Colonic mucosa (tissue), 4 donors: ENCODE measurements at places on chromosomes 1 and 21.
A peak's percentile ranks its signal among the peaks of the same experiment; 100 is the strongest.

DNA sequence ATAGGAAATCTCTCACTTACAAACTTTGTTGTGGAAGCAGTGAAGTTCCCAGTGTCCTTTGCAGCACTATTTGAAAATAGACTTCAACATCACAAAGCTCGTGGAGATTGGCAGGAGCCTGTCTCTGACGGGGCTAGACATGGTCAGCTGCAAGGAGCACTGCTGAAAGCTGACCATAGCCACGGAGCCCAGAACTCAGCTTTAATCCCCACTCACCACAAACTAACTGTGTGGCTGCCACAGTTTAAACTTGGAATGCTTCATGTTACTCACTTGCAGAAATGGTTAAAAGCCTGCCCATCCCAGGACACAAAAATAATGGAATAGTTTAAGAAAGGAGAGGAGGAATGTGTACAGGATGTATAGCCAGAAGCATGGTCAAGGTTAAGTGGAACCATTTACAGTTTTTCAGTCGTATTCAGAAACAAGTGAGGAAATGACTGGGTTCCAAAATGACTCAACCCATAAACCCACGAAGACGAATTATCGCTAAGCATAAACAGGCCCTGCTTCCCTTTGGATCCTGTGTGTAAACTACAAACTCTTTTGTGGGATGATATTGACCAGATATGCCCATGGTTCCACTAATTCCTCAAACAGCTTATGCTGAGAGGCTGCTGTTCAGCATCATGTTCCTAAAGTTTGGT lies 18.2 kb downstream of the DNALI1 start:
- no peak for DNase-seq

DNA sequence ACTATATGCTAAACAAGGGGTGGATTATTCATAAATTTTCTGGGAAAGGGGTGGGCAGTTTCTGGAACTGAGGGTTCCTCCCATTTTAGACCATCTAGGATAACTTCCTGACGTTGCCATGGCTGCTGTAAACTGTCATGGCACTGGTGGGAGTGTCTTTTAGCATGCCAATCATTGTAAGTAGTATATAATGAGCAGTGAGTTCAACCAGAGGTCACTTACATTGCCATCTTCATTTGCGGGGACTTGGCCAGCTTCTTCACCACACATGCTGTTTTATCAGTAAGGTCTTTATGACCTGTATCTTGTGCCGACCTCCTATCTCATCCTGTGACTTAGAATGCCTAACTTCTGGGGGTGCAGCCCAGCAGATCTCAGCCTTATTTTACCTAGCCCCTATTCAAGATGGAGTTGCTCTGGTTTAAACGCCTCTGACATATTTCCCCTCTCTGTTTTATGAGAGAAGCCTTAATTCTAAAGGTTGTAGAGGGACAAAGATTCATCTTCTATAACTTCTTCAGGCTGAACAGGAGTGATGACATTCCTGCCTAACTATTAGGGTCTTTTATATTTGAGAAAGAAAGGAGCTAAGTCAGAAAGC lies 60.4 kb downstream of the DIP2A start:
- no peak for DNase-seq

DNA sequence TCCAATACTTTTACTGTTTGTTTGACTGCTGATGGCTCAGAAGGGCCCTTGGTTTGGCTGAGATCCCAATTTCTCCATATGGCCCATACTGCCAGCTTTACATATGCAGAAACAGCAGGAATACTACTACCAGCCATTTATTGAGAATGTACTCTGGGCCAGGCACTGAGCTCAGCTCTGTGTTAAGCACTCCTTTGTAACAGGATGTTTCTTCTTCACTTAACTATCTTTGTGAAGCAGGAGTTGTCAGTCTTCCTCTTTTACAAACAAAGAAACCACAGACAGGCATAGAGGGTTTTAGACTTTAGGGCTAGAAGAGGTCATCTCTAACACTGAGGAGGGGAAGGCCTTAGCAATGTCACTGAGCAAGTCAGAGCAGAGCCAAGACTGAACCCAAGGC lies 8.3 kb downstream of the HMGCL start:
- DNase-seq = no peak

- no peak for DNase-seq
Observed at GRCh38 chr1:30786264-30786991, 28.9 kb upstream of the LAPTM5 start.

DNA sequence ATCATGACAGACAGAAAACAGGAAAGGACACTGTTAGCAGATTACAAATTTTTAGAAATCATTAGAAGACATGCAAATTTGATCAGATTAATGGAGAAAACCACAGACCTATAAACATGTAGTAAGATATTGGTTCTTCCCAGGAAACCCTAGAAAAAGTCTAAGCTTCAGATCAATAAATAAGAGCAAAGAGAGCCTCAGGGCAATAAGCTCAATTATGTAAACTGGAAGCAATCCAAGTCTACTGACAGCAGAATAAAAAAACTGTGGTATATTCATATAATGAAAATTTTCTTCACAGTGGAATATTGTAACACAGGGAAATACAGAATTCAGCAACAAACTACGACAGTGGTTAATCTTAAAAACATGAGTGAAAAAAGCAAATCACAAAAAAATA lies 36.3 kb downstream of the NRDC start:
- DNase-seq = no peak

GRCh38 chr21:42542596-42542995 lies 28.9 kb downstream of the SLC37A1 start:
- DNase-seq = no peak

GRCh38 chr1:211382714-211383480 lies 56.3 kb downstream of the TRAF5 start:
- peak; percentile 97 for DNase-seq

DNA sequence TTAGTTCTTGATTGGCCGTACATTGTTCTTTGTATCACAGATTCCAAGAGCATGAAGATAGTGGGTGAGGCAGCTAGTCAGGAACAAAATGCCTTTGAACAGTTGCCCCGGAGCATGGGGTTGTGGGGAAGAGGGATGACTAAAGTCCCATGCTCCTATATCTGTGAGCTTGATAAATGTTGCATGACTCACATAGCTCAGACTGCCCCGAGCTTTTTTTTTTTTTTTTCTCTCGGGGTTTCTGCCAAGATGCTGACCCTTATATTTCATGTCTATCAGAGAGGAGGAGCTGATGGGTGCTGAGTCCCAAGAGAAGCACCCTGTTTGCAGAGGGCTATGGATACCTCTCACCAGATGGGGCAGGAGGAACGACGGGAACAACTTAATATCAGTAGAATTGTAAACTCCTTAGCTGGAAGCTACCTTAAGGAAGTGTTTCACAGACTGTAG lies 40.6 kb downstream of the SRRM1 start:
- no peak for DNase-seq
